ENCODE measurements at places on chromosomes 2 and 18.
A peak's percentile ranks its signal among the peaks of the same experiment; 100 is the strongest.

DNA sequence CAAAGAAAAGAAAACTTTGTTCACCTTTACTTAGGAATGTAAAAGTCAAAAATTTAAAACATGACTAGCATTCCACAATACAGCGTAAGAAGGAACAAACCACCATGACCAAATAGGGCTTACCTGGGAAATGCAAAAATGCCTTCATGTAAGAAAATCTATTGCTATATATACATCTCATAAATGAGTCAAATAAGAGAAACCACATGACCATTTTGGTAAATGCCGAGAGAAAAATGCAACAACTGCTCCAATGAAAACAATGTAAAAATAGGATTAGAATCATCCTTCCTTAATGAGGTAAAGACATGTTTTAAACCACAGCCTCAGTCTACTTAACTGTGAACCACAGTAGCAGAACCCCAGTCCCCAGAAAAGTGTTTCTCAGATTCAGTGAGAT is 49.4 kb downstream of the TGOLN2 start:
- no peak for ATAC-seq

DNA sequence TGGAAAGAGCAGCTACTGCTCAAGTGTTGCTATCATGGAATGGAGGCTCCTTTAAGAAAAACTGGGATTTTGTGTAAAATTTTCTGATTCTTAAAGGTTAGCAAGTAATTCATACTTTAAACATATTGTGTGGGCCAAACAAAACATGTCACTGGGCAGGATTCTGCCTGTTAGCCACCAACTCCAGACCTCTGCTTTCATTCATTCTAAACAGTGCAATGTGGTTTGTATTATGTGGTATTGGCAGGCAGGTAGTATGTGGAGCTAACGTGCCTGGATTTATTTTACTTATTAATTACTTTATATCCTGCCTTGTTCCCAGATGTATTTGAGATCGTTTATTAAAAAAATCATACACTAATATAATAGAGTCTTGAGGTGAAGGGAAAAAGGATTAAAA is 1521.3 kb upstream of the ACVR2A start:
- no peak for ATAC-seq

- ATAC-seq: no peak
Measured at GRCh38 chr2:65937379-65938160, 497.4 kb upstream of the MEIS1 start.

GRCh38 chr18:78737006-78737915 is 242.4 kb upstream of the SALL3 start:
- ATAC-seq: no peak

DNA sequence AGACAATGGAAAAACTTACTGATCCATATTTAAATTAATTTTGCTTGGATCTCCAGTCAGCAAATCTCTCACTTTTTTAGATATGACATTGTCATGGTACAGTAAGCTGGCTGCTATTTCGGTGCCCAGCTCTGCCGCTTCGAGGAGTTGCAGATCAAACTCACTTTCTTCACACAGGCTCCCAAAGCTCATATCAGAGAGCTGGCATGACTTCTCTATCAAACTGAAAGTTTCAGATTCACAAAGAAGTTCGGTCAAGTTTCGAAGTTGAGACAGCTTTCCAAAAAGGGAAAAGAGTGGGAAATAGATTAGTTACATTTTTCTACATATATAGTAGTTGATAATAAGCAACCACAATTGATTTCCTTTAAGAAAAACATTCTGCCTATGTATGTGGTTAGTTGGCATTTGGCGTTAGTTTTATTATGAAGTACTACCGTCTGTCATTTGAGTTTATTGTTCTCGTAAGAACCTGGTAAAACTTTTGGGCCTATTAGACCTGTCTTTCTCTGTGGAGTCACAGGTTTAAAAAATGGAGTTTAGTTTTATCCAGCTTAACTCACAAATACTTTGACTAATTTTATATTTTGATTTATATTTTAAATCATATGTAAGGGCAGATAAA is 118.8 kb downstream of the ABCA12 start:
- ATAC-seq: no peak

- ATAC-seq: no peak
Measured at GRCh38 chr2:122063716-122064115, 308.3 kb downstream of the TSN start.

DNA sequence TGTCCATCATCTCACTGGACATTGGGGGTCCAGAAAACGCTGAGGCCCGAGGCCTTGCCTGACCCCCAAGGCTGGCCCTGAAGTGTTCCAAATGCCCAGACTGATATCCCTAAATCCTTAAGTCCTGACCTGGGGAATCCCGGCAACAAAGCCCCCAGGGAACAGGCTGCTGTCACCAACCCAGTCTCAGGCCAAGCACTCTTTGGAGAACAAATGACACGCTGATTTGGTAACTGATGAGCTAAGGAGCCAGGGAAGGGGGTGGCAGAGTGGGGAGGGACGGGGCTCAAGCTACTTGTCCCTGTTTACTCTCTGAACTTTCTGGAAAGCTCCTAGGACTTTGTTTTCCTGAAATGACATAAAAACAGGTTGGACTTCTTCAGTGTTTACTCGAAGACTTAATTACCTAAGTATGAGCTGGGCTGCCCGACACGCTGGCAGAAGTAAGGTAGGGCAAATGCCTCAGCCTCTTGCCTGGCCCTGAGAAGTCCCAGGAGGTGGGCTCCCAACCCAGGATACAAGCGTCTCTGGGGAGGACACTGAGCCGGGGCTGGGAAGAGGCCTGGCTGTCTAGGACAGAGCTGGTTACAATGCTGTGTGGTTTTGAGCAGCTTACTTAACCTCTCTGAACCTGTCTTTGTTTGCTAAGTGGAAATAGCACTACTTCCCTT is 105.5 kb upstream of the GLI2 start:
- ATAC-seq: no peak

- ATAC-seq: no peak
Measured at GRCh38 chr2:127199223-127199622, 20.9 kb downstream of the CYP27C1 start.

- ATAC-seq: no peak
Measured at GRCh38 chr2:85578243-85579180, 1.1 kb downstream of the VAMP8 start.

GRCh38 chr2:156445296-156446220 is 9.4 kb downstream of the GPD2 start:
- ATAC-seq: no peak

- no peak for ATAC-seq
Measured at GRCh38 chr2:96164459-96165184, 19.4 kb upstream of the DUSP2 start.

DNA sequence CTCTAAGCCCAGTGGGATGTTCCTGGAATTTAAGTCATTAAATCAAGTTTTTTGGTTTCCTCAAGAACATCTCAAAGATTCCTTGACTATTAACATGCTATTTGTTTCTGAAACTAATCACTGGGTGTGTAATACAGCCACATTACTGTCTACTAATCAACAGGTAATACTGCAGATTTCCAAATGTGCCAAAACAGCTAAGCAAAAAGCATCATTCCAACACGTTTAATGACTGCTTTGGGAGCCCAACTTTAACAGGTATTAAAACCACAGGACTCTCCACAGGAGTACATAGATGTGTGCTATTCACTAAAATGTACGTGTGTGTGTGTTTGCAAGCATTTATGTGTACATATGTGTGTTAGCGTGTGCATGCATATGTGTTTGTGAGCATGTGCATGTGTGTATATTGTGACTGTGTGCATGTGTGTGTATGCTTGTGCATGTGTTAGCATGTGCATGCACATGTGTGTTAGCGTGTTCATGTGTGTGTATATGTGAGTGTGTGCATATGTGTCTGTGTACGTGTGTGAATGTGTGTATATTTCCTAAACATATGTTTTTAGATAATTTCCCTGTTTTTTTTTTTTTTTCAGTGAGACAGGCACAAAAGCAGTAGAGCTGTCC is 80.7 kb downstream of the BCL11A start:
- ATAC-seq: no peak

- ATAC-seq: no peak
Measured at GRCh38 chr2:235608200-235608887, 114.5 kb downstream of the AGAP1 start.

DNA sequence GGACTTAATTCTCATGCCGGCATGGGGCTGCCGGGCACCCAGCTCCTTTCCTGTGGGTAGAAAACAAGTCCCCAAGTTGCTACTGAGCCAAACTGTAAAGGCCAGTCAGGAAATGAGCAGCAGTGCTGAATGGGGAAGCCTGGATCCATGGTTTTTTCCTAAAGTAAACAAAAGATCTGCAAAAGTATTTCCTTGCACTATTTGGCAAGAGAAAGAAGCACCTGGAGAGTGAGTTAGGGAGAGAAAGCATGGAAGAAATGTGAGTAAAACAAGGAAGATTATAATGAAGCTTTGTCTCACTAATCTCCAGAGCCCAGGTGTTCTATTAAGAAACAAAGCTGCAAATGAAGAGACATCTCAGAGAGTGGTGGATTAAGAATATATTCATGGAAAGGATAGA is 117.6 kb downstream of the METTL8 start:
- no peak for ATAC-seq

DNA sequence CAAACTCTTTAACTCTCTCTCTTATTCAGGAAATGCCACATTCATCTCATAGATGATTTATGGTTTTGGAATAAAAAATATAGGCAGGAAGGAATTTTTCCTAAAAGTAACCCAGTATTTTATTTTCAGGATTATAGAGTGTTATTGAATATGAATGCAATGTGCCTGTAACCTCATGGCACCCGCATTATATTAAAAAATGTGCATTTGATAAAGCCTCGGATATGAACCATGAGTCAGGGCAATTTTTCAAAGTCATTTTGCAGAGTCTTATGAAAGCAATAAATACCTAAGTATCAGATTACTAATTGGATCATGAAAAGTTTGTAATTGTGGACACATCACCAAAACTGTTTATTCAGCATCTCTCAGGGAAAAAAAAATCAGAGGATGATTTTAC is 573.8 kb downstream of the TSN start:
- peak; percentile 75 for ATAC-seq

- no peak for ATAC-seq
Measured at GRCh38 chr2:180115675-180116074, 108.6 kb upstream of the CWC22 start.

DNA sequence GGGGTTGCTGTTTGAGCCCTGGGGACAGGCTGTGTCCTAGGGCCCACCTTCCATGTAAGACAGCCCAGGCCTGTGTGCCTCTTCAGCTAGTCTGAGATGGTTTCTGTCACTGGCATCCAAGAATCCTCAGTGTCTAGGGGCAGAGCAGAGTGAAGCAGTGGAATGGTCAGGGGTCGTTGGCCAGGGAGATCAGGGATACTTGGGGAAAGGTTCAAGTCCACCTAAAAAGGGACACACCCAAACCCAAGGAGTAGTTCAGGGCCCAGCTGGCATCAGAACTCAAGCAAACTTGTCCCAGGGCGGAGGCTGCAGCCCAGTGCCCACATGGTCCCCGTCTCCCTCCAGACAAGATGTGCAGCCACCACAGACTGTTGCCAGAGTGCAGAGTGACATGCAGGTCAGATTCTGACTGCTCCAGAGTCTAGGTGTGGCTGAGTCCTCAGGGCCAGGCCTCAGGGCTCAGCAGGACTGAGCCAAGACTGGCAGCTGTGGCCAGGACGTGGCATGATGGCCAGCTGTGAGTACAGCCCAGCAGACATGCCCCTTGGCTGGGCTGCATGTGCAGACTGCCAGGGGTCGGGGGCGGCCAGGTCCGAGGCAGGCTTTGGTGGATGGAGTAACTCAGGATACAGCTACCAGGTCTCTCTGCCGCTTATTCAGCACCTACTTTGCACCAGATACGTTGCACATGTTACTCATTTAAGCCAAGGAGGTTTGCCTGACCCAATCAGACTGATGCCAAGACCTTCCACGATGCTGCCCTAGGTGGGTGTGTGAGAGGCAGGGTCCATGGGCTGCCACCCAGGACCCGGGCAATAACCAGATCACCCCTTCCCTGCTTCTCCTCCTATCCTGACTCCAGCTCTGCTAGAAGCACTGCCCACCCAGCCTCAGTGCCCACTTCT is 146.6 kb downstream of the SMAD7 start:
- ATAC-seq: no peak

- ATAC-seq: peak; percentile 18
Measured at GRCh38 chr2:156517419-156517818, 81.2 kb downstream of the GPD2 start.

GRCh38 chr18:48540251-48541025 is 1.6 kb downstream of the CTIF start:
- peak; percentile 53 for ATAC-seq

DNA sequence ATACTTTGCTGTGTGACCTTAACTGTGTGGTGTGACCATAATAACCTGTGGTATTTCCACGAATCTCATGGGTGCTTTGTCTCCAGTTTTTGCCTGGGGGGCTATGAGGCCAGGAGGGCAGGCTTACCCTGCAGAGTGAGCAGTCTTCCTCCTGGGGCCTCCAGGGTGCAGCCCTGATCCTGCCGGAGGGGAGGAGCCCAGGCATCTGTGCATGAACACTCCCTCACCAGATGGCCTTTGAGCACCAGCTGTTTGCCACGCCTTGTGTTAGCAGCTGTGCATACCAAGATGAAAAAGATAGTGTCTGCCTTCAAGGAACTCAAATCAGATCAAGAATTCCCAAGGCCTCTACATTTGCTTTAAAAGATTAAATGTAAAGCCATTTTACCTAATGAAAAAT is 75.0 kb upstream of the RBM44 start:
- peak; percentile 89 for ATAC-seq

DNA sequence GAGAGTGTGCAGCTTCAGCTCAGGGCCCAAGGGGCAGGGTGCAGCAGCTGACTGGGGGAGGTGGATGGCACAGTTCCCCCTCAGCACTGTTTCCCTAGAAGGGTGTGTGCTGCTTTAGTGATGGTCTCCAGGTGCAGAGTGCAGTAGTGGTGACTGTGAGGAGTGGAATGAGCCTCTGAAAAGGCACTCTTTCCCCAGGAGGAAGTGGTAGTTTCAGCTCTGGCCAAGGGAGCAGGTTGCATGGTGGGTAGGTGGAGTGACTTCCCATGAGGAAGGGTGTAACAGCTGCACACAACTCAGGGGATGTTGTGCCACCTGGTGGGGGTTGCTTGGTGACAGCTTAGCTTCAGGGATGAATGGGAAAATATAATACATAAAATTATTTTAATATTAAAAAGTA is 251.5 kb upstream of the NXPH2 start:
- no peak for ATAC-seq

GRCh38 chr18:76588601-76589226 is 93.7 kb upstream of the ZNF516 start:
- peak; percentile 47 for ATAC-seq

DNA sequence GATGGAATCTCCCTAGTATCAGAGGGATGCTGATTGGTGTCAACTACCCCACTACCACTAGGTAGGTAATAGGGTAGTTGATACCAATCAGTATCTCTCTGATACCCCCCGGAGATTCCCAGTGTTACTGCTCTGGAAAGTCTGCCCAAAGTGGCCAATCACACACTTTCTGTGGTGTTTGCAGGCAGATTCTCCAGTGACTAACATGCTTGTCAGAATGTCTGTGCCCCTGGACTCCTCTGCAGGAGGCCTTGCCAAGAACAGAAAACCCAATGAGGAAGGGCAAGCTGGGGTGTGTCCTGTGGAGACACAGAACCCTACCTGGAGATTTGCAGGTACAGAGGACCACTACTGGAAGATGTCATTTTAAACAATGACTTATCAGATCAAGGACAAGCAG is 135.1 kb downstream of the RIT2 start:
- ATAC-seq: no peak

- ATAC-seq: peak; percentile 2
Measured at GRCh38 chr2:221570321-221570935, 1.7 kb downstream of the EPHA4 start.

- ATAC-seq: peak; percentile 64
Measured at GRCh38 chr2:19890104-19890503, 11.7 kb downstream of the TTC32 start.

- ATAC-seq: no peak
Measured at GRCh38 chr2:177072090-177072489, 140.5 kb upstream of the HNRNPA3 start.

GRCh38 chr2:104443145-104443544 is 410.8 kb upstream of the POU3F3 start:
- ATAC-seq: no peak

- ATAC-seq: no peak
Measured at GRCh38 chr18:47627030-47627429, 303.4 kb downstream of the SMAD2 start.

Data from motor neuron (in vitro differentiated cells).